ENCODE measurements at places on chromosomes 4 and X.

DNA sequence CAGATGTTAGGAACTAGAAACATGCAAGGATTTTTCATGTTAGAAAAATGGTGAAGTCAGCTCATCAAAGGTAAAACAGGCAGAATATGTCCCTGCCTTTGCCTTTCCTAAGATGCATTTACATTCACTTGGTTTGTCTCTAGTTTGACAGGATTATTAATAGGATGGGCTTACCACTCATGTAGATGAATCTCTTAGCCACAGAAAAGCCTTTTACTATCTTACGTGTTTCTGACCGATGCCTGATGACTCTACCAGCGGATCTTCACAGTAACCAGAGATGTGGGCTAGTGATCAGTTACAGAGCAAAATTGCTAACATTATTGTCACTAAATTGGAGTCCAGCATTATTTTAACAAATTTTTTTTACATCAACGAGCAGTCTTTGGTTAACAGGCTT is 187.6 kb downstream of the MAML3 start:
- H3K27ac ChIP-seq, result peak overlapping the region; percentile 48
- no peaks in the 10 kb centered on the region for H3K27me3 ChIP-seq
- no peak for ATAC-seq
- H3K36me3 ChIP-seq, result no peaks in the 10 kb centered on the region

DNA sequence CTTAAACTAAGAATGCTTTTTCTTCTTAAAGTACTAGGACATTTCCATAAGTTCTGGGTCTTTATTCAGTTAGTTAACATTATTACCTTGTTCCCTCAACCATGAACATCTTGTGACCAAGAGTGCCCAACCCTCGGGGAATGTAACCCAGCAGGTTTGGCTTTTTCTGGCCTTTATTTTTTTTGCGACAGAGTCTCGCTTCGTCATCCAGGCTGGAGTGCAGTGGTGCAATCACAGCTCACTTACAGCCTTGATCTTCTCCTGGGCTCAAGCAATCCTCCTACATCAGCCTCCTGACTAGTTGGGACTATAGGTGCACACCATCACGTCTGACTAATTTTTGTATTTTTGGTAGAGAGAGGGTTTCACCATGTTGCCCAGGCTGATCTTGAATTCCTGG is 65.1 kb downstream of the USP11 start:
- H3K36me3 ChIP-seq, result no peaks in the 10 kb centered on the region
- ATAC-seq, result no peak
- H3K27ac ChIP-seq, result no peak overlapping the region
- no peaks in the 10 kb centered on the region for H3K27me3 ChIP-seq
- no peak overlapping the region for H3K4me3 ChIP-seq

DNA sequence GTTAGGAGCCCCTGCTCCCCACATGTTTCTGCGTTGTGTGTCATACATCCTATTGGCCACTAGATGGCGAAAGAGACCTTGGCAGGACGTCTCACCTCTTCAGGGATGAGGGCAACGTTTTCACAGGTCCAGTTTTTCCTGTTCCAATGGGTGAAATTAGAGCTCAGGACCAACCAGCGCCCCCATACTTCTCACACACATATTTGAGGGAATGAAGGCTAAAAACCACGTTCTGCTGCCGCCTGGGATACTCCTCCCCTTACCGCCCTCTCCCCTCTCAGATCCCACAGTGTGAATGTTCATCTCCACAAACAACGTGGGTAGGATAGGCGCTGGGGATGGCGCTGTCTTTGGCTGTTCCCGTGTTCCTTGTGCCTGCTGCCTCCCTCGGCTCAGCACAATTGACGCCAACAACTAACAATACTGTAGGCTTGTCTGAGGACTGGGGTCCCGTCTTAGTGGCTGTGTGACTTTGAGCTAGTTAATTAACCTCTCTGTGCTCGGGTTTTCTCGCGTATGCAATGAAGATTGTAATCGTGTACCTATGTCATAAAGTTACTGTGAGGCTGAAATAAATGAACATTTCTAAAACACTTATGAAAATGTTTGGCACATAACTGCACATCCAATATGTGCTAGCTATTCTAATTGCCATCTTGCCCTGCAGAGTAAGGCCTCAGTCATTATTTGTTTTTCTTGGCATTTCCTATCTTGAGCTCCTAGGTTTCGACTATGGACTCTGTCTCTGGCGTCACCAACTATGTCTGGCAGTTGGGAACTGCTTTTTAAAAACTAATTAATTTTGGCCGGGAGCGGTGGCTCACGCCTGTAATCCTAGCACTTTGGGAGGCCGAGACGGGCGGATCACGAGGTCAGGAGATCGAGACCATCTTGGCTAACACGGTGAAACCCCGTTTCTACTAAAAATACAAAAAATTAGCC is 181.3 kb upstream of the STK26 start:
- no peak overlapping the region for H3K4me3 ChIP-seq
- no peak overlapping the region for H3K27ac ChIP-seq
- H3K27me3 ChIP-seq, result no peaks in the 10 kb centered on the region
- H3K36me3 ChIP-seq, result no peaks in the 10 kb centered on the region
- ATAC-seq, result no peak

DNA sequence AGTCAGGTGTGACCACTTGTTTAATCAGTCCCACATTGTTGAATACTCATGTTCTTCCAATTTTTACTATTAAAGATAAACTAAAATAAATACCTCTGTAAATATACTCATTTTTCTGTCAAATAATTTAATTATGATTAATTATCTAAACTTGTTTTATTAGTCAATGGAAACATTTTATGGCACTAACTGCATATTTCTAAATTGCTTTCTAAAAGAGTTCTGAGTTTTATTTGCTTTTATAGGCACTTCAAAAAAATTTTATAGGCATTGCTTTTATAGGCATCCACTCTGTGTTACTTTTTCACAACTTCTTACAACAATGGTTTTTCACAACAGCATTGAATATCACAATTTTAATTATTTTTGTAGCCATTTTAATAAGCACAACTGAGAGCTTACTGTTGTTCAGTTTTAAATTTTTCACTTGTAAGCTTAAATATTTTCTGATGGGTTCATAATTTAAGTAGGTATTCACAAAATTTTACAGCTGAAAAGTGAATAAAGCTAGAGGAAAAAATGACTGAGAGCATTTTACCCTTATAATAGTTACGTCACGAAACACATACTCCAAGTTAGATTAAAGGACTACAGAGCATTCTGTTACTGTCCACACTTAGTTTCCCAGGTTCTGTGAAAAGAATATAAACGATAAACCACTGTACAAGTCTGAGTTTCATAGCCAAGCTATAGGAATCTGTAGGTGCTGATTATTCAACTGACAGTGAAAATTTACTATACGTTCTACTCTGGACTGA is 140.8 kb upstream of the ETNPPL start:
- no peaks in the 10 kb centered on the region for H3K27me3 ChIP-seq
- no peak for ATAC-seq
- H3K36me3 ChIP-seq, result no peaks in the 10 kb centered on the region
- no peak overlapping the region for H3K4me3 ChIP-seq
- H3K27ac ChIP-seq, result no peak overlapping the region

DNA sequence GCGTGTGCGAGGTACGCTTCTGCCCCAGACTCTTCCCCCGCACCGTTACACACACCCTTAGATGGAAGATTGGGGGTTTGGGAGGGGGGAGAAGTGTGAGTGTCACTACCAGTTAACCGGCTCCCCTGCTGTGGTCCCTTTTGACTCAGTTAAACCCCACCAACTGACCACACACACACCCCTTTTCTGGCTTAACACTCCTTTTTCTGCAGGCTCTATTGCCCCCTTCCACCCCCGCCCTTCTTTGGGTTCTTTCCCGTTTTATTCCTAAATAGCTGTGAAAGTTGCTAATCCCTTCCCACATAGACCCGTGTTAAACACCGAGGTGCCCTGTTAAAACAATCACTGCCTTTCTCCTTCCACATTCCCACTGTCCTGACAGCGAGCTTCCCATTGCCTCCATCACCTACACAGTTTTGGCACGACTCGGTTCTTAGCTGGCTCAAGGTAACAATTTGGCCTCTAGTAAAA is 3.7 kb upstream of the NR3C2 start:
- peak overlapping the region; percentile 94 for H3K4me3 ChIP-seq
- ATAC-seq, result peak; percentile 0
- no peaks in the 10 kb centered on the region for H3K27me3 ChIP-seq
- H3K27ac ChIP-seq, result peak overlapping the region; percentile 96
- H3K4me1 ChIP-seq, result no peaks in the 10 kb centered on the region

DNA sequence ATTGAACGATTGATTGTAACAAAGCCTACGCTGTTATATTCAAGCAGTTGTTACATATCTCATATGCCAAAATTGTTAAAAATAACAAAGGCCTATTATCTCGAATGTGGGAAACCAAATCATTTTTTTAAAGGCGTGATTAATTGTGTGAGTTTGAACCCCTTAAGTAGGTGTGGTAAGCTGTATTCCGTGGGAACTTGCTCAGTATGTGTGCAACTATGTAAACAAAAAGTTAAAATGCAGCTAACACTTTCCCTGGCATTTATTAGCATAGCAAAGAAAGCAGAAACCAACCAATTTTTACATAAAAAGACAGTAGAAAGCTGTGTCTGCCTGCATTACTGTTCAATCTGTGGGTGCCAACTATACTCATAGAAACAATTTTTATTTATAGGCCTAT is 166.0 kb upstream of the HAND2 start:
- no peak overlapping the region for H3K27ac ChIP-seq
- no peak for ATAC-seq
- H3K4me3 ChIP-seq, result no peak overlapping the region
- H3K4me1 ChIP-seq, result peaks cover 3% of the 10 kb centered on the region
- H3K36me3 ChIP-seq, result no peaks in the 10 kb centered on the region

DNA sequence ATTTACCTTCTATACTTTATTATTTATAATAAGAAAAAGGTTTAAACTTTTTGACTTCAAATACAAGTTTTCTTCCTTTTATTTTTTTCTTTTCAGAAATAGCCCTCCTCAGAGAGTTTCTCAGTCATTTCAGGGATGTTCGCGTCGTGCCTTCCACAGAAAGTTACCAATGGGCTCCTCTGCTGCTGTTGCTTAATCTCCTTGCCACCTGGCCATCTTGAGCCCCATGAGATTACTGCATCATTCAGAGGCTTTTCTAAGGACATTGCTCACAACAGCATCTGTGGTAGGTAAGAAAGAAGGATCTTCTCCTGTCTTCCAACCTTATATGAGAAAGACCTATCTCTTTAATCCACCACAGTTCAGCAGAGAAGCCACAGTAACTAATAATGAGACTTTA is 1361.9 kb upstream of the ADGRL3 start:
- no peaks in the 10 kb centered on the region for H3K27me3 ChIP-seq
- H3K4me1 ChIP-seq, result no peaks in the 10 kb centered on the region
- no peaks in the 10 kb centered on the region for H3K36me3 ChIP-seq
- H3K4me3 ChIP-seq, result no peak overlapping the region
- no peak for ATAC-seq

DNA sequence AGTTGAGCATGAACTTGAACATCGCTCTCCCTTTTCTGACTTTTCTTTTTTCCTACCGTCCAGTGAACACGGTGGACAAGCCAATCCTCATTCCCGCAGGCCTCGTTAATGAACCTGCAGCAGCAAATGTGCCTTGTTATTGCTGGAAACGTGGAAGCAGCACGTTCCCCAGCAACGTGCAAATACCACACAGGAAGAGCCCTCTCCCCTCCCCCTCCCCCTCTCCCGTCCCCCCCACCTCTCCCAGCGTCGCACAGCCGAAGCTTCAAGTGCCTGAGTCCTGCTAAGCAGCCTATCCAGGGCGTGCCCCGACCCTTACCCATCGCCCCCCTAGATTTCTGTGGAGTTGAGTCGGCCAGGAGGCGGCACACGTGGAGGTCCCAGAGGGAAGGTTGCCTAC is 219.9 kb downstream of the BCOR start:
- no peak overlapping the region for H3K27ac ChIP-seq
- H3K4me3 ChIP-seq, result no peak overlapping the region
- H3K4me1 ChIP-seq, result no peaks in the 10 kb centered on the region
- no peak for ATAC-seq
- no peaks in the 10 kb centered on the region for H3K27me3 ChIP-seq

DNA sequence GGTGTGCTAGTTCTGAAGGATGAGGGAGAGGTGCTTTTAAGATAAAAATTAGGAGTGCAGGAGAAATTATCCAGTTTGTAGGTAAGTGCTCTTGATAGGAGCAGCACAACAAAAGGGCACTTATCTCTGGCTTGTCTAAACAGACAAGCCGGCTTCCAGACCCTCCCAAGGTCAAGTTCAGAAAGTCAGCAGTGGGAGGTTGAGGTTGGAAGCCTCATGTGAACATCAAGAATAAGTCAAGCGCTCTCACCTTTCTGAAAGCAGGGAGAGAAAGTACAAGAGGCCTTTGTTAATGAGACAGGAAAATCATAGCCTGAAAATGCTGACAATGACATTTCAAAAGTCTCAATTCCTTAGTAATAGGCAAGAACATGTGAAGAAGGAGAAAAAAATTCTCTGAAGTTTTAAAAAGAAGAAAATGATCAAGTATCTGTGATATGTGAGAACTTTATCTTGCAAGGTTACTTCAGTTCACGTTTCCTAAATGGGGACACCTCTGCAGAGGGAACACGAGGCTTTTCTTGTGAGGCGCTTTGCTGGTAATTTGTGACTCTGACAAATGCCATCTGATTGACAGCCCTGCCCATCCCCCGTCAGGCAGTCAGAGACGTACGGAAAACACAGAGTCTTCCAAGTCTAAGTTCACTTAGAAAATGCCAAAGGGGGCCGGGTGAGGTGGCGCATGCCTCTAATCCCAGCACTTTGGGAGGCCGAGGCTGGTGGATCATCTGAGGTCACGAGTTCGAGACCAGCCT is 62.2 kb downstream of the TIGD2 start:
- ATAC-seq, result no peak
- H3K36me3 ChIP-seq, result no peaks in the 10 kb centered on the region
- H3K27me3 ChIP-seq, result no peaks in the 10 kb centered on the region

DNA sequence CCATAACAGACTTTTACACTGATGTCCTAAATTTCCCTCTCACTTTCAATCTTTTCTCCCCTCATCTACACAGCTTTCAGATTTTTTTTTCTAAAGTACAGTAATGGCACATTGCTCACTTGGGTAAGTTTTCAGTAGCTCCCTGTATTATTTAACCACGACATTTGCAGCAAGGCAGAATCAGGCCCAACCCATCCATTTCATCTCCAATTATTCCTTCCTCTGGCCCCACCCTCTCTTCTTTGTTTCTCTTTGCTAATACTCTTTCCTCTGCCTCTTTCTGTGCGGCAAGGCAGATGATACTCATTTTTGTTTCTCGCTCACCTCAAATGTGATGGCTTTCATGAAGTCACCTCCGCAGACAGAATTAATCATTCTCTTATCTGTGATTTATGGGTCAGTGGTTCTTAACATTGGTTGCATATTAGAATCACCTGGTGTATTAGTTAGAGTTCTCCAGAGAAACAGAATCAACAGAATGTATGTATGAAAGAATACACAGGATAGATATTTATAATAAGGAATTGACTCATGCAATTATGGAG is 43.4 kb upstream of the GATB start:
- no peaks in the 10 kb centered on the region for H3K27me3 ChIP-seq
- H3K36me3 ChIP-seq, result no peaks in the 10 kb centered on the region
- H3K4me1 ChIP-seq, result peaks cover 23% of the 10 kb centered on the region
- H3K4me3 ChIP-seq, result no peak overlapping the region
- H3K27ac ChIP-seq, result no peak overlapping the region

- H3K27me3 ChIP-seq, result no peaks in the 10 kb centered on the region
- no peaks in the 10 kb centered on the region for H3K4me1 ChIP-seq
- H3K4me3 ChIP-seq, result no peak within 1 kb of the TSS
- H3K36me3 ChIP-seq, result no peaks in the 10 kb centered on the region
Measured at GRCh38 chrX:52811065-52811625, at the start of gene XAGE5. TSS of gene XAGE5 (plus strand) at chrX:52811287. CDS start at chrX:52812567, 1,280 bp downstream.

Data from gastroesophageal sphincter (tissue), 4 donors.